ENCODE measurements at places on chromosomes 1 and 21.

DNA sequence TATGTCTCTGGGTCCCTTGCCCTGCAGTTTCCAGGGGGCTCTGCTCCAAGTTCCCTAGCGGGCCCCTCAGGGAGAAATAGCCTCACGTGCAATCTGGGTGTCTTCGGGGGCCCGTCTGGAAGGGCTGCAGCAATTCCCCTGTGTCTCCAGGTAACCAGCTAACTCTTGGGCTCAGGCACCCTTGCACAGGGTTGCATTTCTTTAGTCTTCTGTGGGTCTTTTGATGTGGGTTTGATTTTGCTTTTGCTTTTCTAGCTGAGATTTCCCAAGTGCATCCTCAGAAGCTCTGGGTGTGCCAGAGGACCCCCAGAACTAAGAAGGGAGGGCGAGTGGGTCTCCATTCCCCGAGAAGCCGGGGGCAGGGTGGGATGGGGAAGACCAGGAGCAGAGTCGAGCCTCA lies 75.7 kb downstream of the SPSB1 start:
- DNase-seq, result no peak

DNA sequence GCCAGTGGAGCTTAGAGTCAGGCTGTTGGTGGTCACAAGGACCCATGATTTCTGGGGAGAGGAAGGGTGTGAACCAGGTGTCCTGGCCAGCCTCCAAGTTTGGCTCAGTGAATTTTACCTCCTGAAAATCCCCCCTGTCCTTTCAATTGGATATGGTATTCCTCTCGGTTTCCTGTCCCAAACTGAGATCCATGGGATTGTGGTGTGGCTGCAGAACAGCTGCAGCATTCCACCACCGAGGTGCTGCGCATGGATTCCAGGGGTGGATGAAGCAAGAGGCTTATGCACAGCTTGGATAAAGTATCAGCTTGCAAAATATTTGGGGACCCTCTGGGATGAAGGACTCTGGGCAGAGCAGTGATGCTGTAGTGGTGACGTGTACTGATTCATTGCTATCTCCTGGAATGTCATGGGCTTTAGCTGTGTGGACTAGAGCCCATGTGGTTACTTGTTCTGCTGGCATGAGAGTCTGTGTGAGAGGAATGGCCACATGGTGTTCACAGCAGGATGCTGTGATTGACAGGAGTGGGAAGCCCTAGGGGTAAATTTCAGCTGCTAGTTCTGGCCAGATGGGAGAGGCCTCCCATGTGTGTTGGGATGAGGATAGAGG lies 148.7 kb upstream of the SPAG17 start:
- DNase-seq, result no peak

GRCh38 chr1:68890736-68891135 lies 393.9 kb upstream of the DEPDC1 start:
- DNase-seq, result no peak

DNA sequence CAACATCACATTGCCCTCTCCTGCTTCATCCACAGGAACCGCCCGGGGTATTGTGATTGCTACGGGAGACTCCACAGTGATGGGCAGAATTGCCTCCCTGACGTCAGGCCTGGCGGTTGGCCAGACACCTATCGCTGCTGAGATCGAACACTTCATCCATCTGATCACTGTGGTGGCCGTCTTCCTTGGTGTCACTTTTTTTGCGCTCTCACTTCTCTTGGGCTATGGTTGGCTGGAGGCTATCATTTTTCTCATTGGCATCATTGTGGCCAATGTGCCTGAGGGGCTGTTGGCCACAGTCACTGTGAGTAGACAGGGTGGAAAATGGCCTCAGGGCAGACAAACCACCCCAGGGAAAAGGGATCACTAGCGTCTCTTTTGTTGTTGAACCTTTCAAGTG lies 12.7 kb downstream of the ATP1A4 start:
- DNase-seq, result no peak

- DNase-seq, result no peak
Measured at GRCh38 chr1:205913451-205914154, 29.7 kb downstream of the SLC26A9 start.

DNA sequence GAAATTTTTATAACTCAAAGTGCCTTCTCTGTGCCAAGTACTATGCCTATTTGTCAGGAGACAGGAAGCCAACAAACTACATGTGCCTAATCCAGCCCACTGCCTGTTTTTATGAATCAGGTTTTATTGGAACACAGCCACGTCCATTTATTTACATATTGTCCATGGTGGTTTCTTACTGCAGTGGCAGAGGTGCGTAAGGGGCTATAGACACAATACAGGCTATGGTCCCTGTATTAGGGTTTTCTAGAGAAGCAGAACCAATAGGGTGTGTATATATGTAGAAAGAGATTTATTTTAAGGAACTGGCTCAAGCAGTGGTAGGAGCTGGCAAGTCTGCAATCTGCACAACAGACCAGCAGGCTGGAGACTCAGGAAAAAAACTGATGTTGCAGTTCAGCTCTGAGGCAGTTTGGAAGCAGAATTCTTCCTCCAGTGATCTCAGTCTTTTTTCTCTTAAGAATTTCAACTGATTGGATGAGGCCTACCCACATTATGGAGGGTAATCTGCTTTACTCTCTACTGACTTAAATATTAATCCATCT lies 15.4 kb downstream of the PPIE start:
- DNase-seq, result no peak

DNA sequence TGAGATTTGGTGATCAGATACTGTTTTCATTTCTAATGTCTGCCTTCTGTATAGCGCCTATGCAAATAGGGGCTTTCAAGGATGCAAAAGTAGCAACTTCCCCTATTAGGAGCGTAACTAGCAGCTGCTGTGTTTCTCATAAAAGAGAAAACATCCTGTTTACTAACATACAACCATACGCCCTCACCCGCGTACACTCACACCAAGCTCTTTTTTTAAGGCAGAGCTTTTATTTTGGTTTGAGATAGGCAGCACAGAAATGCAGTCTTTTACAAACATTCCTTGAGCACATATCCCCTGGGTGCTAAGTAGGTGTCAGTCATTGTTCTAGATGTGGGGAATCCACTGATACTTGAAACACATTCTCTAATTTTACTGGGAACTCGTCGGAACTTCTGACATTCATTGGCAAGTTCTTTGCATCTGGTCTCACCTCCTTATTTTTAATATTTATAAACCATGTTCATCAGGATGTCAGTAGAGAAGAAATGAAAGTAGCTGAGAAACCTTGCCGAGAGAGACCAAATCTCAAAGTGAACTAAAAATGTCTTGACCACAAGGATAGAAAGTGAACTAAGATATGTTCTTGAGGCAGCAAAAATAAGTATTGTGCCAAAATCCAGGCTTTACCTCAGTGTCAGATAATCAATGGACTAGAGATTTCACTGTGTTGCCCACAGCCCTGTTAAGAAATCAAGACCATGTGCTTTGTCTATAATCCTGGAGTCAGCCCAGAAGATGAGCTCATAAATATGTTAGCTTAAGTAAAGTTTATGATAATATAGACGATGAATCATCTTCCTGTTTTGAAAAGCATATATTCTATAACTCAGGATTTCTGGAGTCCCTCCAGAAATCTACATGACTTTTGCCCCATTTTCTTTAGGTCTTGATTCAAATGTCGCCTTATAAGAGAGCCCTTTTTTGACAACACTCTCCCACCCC lies 350.9 kb downstream of the ST6GALNAC3 start:
- DNase-seq, result no peak

DNA sequence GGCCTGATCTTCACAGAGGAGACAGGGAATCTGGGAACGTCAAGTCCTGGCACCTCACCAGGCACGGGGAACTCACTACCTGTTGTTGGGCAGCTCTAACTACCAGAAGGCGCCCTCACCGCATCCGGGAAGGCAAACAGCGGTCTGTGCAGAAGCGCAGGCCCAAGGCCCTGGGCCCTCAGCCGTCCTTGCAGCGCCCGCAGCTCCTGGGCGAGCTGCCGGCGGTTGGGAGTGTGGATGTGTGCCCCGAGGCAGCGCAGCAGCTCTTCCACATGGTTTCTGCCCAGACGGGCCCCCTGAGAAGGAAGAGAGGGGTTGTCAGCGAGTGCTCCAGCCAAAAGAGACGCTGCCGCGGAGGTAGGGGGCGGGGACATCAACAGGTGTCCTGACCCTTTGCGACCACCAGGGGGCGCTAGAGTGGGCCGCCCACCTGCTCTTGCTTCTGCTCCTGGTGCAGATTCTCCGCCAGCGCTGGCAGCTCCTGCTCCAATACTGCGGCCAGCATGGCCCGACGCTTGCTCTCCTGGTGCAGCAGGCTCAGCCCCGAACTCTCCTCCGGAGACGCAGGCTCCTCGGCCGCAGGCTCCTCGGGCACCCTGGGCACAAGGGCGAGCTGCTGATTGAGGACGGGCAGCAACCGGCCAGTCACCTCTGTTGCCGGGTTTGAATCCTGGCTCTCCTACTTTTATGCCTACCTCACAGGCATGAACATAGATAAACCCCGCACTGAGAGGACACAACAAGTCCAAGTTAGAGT lies 9.3 kb downstream of the MAP3K6 start:
- DNase-seq, result peak; percentile 89

DNA sequence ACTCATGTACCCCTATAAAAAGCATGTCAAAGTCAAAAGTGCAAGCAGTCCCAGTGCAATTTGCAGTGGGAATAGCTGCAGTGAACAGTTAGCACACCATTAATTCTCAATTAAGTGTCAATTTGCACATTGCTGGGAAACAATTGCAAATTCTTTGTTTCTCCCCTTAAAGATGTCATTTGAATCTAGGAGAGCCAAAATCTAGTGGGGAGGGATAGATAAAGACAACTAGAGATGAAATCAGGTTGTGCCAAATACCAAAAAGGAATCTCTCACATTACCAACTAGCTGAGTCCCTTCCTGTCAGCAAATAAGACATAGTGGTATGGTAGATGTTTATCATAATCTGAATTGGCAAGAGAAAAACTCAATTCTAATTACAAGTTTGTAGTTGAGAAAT lies 330.7 kb downstream of the NUF2 start:
- no peak for DNase-seq

DNA sequence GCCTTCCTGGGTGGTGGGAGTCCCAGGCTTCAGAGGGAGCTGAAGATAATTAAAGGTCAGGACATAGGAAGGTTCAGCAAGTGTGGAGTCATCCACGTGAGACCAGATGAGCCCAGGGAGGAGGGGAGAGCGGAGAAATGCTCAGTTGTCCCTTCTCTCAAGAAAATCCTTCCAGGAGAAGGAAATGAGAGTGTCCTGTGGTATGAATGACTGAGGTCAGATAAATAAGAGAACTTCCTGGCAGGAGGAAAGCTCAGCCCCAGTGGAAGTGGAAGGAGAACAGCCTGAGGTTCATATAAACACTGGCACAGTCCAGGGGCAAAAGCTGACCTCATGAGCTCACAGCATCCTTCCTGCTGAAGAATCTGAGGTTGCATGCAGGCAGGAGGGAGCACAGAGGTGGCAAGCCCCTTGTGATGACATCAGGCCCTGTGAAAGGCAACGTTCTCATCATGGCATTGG lies 97.6 kb downstream of the NAV1 start:
- DNase-seq, result no peak

DNA sequence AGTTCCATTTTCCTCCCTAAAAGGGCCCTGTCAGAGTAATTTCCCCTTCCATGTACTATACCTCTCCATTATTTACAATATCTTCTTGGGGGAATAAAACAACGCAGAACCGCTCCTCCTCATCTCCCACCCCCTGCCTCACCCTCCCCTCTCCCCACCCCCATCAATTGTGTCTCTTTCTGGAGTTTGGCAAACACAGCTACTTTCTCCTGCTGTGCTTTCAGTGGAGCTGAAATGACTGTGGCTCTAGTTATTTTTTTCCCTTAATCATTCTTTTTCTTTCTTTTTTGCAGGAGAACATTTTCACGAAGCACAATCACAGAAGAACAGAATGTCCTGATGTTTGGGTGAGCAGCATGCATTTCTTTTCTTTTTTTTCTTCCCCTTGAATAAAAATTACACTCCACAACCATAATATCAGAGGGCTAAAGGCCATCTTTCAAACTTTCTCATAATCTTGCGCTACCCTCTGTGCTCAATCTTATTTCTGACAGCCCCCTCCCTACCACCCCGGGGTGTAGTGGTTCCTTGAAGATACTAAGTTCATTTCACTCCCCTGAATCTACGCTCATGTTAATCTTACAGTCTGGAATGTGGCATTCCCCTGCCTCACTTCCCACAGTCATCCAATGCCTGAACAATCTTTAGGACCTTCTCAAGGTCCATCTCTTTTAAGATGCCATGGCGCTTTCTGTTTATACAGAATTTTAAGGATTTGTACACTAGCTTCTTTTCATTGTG lies 8.8 kb upstream of the PLXNA2 start:
- DNase-seq, result no peak

DNA sequence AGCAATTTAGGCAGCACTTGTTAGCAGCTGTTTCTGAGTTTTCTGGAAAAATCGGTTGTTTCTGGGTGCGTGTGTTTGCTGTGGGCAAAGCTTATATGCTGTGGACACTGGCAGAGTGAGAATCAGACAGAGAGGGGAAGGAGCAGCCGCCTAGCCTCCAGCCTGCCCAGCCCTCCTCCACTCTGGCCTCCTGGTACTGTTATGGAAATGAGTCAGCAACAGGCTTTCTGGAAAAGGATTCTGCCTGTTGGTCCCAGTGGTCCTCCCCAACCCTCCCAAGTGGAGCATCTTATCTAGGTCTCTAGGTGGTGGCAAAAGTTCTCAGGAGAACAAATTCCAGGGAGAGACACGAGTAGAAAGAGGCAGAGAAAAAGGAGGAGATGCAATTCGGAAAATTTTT lies 42.2 kb upstream of the GOLT1A start:
- DNase-seq, result no peak

DNA sequence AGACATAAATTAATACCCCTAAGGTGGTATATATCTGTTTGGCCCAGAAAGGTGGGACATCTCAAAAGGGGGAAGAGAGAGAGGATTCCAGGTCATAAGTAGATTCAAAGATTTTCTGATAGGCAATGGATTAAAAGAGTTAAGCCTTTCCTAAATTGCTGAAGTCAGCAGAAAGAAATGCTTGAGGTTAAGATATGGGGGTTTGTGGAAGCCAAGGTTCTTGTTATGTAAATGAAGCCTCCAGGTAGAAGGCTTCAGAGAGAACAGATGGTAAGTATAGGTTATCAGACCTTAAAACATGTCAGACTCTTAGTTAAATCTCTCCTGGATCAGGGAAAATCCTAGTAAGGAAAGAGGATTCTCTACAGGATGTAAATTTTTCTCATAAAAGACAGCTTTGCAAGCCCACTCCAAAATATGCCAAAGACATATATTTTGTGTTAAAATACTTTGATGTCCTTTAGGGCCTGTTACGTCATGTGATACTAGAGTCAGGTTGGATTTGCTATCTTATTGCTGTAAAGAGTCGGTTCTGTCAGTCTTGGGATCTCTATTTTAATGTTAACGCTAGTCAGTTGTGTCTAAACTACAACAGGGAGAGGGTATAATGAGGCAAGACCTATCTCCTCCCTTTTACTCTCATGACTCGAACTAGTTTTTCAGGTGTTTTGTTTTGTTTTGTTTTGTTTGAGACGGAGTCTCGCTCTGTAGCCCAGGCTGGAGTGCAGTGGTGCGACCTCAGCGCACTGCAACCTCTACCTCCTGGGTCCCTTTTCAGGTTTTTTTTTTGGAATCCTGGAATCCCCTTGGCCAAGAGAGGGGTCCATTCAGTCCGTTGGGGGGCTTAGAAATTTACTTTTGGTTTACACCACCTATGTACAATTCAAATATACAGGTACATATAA lies 30.6 kb downstream of the RGS2 start:
- no peak for DNase-seq

All from posterior cingulate gyrus (tissue), 11 donors.